ENCODE measurements at places on chromosomes 2 and 18.

DNA sequence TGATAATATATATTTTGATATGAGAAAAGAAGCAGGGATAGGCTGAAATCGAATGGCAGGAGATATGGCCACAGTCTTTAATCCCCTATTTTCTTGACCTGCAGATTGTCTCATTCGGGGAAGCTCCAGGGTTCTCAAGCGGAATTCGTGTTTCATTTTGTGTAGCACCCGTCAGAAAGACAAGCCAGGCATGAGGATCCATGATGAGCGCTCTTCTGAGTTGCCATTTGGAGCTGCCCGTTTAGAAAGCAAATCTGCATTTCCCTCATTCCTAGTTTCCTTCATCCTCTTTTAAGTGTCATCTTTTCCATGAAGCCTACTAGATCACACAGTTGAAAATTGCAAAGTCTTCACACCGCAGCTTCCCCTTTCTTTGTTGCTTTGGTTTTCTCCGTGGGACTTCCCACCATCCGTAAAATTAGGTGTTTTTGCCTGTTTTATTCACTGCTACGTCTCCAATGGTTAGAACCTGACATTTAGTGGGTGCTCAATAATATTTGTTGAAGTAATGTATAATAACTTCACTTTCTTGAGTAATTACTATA lies 16.9 kb downstream of the HNMT start:
- no peak for DNase-seq

GRCh38 chr2:188399159-188399558 lies 107.5 kb downstream of the GULP1 start:
- DNase-seq: no peak

GRCh38 chr18:39627936-39628335 lies 2062.3 kb upstream of the CELF4 start:
- DNase-seq: peak; percentile 74

- DNase-seq: no peak
These were observed 85.9 kb upstream of the PMAIP1 start for GRCh38 chr18:59813942-59814341.

DNA sequence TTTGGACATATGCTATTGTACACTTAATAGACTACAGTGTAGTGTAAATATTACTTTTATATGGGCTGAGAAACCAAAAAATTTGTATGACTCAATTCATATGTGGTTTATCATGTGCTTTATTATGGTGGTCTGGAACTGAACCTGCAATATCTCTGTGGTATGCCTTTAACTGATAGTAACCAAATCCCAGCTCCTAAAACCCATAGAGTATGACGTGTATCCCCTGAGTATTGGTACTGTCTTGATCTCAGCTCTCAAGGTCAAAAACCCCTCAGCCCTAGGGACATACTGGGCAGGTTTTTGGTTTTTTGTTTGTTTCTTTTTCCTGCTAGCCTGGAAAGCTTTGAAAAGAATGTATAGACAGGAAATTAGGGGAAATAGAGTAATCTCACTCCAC lies 42.2 kb upstream of the ARHGAP15 start:
- DNase-seq: no peak

GRCh38 chr2:188678882-188679281 lies 295.3 kb upstream of the COL3A1 start:
- peak; percentile 93 for DNase-seq

Data from fibroblast of villous mesenchyme (primary cell).